Gastrocnemius medialis (tissue), 4 donors: ENCODE measurements at places on chromosomes 13 and 19. TPM values are rescaled to one million over a fixed set of nuclear protein-coding genes. Genes with fewer than 3 reads are reported as not detected.

C1QTNF9B gene
- 0.58 TPM for total RNA-seq

UHRF1 gene
- total RNA-seq = 0.72 TPM

B9D2 gene
- total RNA-seq = 6.9 TPM

ANGPTL8 gene
- total RNA-seq = not detected

ADPRHL1 gene
- total RNA-seq = 224 TPM

ZNF563 gene
- 2.8 TPM for total RNA-seq

EHD2 gene
- total RNA-seq = 33.1 TPM

IGSF23 gene
- total RNA-seq = not detected

ACP7 gene
- not detected for total RNA-seq

ADAMTS10 gene
- total RNA-seq = 4.3 TPM

ARHGAP45 gene
- total RNA-seq = 4.2 TPM

FXYD7 gene
- total RNA-seq = not detected

RHPN2 gene
- not detected for total RNA-seq

POU4F1 gene
- not detected for total RNA-seq

RFXAP gene
- total RNA-seq = 2.2 TPM

GPR12 gene
- not detected for total RNA-seq
